ENCODE measurements at places on chromosomes 1 and 21.

DNA sequence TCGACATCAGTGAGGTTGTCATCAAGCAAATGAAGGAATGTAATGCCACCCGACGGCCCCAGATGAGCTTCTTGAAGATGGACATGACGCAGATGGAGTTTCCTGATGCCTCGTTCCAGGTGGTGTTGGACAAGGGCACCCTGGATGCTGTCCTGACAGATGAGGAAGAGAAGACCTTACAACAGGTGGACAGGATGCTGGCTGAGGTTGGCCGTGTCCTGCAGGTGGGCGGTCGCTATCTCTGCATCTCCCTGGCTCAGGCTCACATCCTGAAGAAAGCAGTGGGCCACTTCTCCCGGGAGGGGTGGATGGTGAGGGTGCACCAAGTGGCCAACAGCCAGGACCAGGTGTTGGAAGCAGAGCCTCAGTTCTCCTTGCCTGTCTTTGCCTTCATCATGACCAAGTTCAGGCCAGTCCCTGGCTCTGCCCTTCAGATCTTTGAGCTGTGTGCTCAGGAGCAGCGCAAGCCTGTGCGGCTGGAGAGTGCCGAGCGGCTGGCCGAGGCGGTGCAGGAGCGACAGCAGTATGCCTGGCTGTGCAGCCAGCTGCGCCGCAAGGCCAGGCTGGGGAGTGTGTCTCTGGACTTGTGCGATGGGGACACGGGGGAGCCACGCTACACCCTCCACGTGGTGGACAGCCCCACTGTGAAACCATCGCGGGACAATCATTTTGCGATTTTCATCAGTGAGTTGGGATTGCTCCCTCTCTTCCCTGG lies 2.5 kb downstream of the METTL13 start:
- no peak for DNase-seq

DNA sequence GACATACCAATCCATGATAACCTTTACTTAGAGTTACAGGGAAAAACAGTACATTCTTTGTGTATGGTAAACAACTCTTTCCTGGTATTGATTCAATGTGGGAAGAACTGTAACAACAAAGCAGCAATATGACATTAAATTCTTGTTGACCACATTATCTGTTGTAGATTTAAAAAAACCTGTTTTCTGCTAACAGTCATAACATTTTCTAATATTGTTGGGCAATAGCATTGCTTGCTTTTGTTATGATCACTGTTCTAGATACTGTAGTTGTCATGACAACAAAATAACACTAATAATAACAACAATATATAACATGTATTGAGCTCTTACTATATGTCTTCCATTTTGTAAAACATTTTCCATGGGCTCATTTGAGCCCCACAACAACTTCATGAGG lies 54.2 kb downstream of the PDE4B start:
- DNase-seq = no peak

- DNase-seq = no peak
Measured at GRCh38 chr1:111249960-111250359, 22.4 kb downstream of the CHI3L2 start.

GRCh38 chr1:33454646-33455282 lies 17.7 kb upstream of the ZSCAN20 start:
- no peak for DNase-seq

DNA sequence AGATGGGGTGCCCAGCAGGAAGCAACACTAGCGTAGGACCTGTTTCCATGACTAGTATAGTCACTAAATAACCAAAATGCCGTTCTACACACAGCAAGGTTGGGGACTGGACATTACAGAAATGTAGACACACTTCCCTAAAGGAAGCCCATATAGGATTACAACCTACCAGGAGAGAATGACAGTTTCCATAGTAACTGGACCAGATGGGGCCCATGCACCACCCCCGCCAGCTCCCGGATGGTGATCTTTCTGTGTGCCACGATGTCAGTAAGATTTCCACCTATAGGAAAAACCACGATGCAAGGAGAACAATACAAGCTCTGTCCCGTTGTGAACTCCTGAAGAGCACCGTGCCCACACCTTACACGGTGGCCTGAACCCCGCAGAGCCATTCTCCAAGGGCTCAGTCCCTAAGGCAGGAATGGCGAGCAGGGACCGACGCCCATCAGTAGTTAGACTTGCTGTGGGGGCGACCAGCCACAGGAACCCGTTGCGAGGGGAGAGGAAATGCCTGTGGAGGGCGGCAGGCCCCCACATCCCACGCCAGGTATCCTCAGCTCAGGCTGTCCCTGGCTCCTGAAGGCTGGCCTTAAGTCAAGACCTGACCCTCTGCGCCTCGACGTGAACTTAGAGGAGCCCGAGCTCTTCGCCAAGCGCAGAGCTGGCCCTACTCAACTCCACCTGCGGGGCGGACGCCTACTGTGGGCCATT lies 13.6 kb upstream of the CEP85 start:
- no peak for DNase-seq

GRCh38 chr1:51276286-51276685 lies 40.2 kb downstream of the RNF11 start:
- no peak for DNase-seq

- no peak for DNase-seq
Measured at GRCh38 chr1:192713921-192714320, 78.0 kb downstream of the RGS13 start.

- no peak for DNase-seq
Measured at GRCh38 chr1:54640863-54641836, at the start of gene MROH7. Gene MROH7, plus strand, starts transcription at chr1:54641786. Its CDS starts 11,141 bp downstream, at chr1:54652927.

- DNase-seq = no peak
Measured at GRCh38 chr1:194167956-194168640, 981.7 kb upstream of the B3GALT2 start.

GRCh38 chr1:54955359-54955758 lies 25.1 kb upstream of the TMEM61 start:
- no peak for DNase-seq

DNA sequence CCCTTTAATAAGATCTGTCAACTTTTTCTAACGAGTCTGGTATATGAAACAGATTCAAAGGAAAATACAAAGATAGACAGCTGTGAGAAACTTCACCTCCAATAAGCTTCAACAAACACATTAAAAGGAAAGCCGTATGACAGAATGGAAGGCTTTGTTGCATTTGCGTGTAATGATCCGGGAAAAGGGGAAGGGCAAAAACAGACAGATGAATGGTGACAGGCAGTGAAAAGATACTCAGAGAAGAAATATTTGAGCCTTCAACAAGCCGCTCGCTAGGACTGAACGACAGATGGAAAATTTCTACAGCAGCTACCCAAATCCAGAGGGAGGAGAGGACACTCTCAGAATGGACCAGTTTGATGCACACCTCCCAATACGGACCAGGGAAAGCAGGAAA lies 14.9 kb downstream of the COPA start:
- no peak for DNase-seq

DNA sequence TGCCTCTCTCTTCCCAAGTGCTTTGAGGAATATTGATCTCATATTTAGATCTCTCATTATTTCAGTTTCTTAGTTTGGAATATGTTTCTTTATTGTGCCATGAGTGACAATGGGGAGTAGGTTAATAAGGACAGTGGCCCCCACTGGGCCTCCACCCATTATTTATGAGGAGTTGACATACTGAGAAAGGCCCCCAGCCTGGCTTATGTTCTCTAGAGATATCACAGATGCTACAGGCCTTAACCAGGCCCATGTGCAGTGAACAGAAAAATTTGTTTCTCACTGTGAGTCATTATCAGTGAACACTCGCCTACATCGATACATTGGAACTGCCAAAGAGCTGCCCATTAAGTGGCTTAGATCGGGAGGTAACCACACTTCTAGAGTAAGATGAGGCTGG lies 35.7 kb upstream of the SYT6 start:
- no peak for DNase-seq

DNA sequence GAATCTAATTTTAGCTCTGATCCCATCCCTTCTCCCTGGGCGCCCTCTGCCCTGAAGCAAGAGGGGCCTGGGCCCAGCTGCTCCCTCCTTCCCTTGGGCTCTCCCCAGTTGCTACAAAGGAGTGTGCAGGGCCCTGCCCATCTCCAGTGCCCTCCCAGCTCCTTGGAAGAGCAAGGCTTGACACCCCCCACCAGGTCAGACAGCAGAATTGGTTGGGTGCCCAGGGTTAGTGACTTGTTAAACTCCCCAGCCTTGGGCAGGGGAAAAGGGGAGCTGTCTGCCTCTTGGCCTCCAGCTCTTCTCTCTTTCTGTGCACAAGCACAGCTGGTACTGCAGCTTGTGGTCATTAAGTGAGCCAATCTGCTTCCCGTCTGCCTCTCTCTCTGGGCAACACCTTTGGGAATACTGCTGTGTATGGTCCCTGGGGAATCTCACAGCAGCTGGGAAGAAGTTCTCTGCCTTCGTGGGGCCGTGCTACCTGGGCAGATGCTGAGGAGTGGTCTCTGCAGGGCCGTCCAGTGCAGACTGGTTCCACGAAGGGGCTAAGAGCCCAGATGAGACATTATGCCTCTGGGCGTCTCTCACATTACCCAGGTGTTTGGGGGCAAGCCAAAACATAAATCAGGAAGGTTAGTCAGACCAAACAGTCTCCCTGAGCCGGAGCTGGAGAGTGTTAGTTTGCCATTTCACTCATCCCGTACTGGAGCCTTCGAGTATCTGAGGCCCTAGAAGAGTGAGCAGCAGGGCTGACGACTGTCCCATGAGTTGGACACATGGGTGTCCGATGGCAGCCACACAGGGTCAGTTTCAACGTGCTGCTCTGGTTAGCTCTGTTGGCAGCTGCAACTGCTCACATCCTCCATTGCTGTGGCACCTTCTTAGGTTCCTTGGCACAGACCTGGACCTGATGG lies 37.3 kb downstream of the TMEM53 start:
- DNase-seq = no peak

GRCh38 chr1:27299385-27300271 lies 22.3 kb upstream of the TMEM222 start:
- no peak for DNase-seq

DNA sequence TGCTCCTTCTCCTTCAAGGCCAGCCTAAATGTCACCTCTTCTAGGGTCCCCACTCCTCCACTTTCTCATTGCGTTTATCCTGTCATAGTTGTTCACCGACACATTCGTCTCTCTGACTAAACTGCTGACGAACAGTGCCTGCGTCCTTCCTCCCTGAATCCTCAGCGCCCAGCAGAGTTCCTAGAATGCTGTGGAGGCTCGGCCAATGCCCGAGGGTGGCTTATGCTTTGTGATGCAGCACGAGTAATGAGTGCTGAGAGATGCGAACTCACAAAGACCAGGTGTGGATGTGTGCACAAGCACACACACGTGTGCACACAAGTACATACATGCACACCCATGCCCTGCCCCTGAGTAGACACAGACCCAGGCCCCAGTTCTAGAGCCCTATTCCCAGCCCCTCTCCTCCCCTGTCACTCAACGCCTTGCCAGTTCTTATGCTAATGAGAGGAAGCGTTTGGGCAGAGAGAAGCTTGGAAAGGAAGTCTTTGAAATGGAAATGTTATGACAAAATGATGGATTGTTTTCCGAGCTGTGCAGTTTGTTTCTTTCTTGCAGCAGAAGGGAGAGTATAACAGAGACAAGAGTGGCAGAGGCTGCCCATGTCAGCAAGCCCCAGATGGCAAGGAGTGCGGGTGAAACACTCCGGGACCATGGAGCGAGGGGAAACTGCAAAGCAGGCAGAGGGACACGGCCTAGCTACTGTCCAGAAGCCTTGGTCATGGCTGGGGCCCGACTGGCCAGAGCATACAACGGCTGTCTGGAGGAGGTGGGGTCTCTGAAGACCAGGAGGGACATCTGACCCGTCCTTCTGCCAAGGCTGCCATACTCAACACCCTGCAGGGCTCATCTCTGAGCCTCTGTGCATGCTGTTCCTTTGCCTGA lies 24.2 kb downstream of the KCNA10 start:
- no peak for DNase-seq

GRCh38 chr1:39688706-39689105 lies 2.5 kb downstream of the HPCAL4 start:
- DNase-seq = no peak

GRCh38 chr1:179877586-179878265 lies at the start of gene TOR1AIP2:
Gene TOR1AIP2, minus strand, starts transcription at chr1:179877803. Its CDS starts 25,138 bp downstream, at chr1:179852665.
- peak; percentile 79 for DNase-seq

DNA sequence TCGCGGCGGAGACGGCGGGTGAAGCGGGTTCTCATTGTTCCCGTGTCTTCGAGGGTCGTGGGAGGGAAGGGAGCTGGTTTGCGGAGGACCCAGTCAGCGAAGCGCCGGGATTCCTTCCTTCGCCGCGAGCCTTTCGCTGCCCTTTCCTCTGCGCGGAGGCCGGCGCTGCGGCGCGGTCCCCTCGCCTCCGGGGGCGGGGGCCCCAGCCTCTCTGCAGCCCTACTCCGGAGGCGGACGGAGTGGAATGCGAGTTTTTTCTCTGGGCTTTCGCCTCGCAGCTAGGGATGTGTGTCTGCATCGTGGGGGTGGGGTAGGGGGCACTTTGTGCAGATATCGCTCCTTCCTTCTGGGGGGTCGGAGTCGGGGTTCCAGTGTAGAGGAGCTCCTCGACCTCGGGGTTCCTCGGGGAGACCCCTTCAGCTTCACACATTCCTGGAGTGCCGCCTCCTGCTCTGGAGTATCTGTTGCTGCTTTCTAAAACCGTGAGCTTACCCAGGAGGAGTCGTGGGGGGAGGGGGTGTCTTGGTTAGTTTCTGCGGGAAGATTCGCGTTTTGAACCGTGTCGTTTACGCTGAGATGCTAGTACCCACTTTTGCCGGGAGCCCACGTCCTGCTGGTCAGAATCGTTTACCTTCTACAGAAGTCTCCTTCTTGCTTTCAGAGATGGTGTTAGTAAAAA lies 595 bp downstream of the RNF2 start:
- DNase-seq = peak; percentile 3

GRCh38 chr1:220521778-220522177 lies 6.2 kb upstream of the MARK1 start:
- DNase-seq = no peak

GRCh38 chr1:152517237-152517811 lies 3.0 kb downstream of the CRCT1 start:
- no peak for DNase-seq

- DNase-seq = no peak
Measured at GRCh38 chr1:166159656-166160055, 7.1 kb downstream of the FAM78B start.

- DNase-seq = no peak
Measured at GRCh38 chr1:109894823-109895719, 15.6 kb upstream of the CSF1 start.

- DNase-seq = no peak
Measured at GRCh38 chr1:69459244-69459643, 108.5 kb upstream of the LRRC7 start.

GRCh38 chr21:37430184-37430821 lies 63.7 kb downstream of the DYRK1A start:
- no peak for DNase-seq

DNA sequence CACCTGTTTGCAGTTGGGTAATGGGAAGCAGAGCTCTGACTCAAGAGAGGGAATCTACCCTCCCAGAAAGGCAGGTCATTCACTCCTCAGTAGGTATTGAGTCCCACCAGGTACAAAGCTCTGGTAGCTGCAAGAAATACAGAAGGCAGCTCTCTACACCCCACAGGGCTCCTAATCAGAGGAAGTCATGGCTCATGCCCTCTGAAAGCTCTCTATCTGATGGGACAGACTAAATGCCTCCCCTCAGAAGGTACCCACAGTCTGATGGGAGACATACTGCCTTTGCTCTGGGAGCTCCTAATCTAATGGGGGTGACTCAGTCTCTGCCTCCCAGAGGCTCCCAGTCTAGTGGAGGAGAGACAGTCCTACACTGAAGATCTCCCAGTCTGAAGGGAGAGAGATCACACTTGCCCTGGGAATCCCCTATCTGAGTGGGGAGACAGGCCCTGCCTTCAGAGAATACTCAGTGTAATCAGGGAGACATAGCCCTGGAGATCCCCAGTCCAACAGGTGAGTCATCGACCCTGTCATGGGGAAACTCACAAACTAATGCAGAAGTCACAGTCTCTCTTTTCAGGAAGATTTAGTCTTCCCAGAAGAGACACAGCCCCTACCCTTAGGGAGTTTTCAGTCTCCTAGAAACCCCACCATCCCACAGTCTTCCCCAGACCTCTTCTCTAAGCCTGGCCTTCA lies 23.7 kb downstream of the CAMK1G start:
- DNase-seq = no peak

- DNase-seq = no peak
Measured at GRCh38 chr21:27693376-27693775, 726.5 kb upstream of the ADAMTS5 start.
